ENCODE measurements at places on chromosomes 6 and 20.

GRCh38 chr20:62921119-62921687, 5.1 kb downstream of the DIDO1 start:
- DNase-seq = peak; percentile 30

DNA sequence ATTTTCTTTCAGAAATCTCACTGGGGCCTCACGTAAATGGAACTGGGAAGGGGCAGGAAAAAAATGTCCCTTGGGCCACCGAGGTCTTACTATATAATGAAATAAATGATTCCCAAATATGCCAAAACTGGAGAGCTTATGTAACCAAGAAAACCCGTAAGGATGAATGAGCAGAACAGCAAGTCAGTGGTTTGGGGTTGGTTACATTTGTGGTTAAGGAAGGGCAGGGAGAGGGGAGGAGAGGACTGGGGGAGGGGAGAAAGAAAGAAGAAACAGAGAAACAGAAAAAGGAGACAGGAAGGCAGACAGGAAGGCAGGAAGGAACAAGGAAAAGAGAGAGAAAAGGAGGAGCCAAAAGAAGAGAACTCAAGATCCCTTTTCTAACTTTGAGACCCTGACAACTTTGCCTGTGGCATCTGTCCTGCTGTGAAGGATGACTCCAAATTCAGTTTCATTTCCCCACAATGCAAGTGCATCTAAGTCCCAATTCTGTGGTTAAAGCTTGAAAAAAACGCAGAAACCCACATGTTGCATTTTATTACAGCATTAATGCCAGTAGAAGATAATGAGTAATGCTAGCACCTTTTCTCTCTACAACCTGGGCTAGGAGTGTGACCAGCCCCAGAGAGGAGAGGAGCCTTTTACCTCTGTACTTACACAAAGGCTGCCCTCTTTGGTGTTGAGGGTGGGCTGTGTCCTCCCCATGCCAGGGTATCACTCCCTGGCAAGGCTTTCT, 10.8 kb upstream of the ARMC2 start:
- peak; percentile 70 for DNase-seq

GRCh38 chr20:17495826-17496225, 35.4 kb downstream of the BFSP1 start:
- no peak for DNase-seq

DNA sequence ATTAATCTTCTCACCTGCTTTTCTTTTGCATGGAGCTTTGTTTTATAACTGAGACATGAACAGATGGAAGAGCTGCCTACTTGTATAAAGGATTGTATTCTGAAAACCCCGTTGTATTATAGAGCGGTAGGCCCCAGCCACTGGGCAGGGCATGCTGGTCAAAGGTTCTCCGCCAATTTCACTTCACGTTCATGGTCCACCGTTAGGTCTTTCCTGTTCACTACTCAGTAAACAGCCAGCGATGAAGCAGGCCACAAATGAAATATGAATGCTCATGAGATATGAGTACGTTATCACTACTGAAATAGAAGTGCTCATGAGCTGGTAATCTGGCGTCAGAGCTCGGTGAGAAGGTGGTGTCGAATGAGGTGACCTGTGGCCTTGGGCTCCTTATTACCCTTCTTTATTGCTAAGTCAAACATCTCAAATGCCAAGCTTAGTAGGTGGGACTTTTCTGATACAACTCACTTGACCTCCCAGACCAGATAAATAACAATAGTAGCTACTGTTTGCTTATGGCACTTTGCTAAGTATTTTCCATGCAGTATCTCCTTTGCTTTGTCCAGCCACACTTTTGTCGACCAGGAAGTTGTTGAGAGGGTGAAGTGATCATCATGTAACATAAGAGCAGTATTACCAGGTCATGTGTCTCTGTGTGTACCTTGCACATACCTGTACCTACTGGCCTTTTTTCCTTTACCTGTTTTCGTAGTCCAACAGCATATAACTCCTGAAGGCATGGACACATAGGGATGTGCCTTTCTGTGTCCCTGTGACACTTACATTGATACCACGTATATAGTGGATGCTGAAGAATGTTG, 16.7 kb downstream of the EDN3 start:
- DNase-seq = no peak

GRCh38 chr6:51429017-51429712, 610.5 kb downstream of the TFAP2B start:
- no peak for DNase-seq

Data from AML-193 (cell line).